ENCODE measurements at places on chromosomes 4 and X. TPM values are rescaled to one million over a fixed set of nuclear protein-coding genes. Genes with fewer than 3 reads are reported as not detected.
A peak's percentile ranks its signal among the peaks of the same experiment; 100 is the strongest.

The LDOC1 gene
- 87.9 TPM for polyA plus RNA-seq

The TMEM150C gene
- 17.3 TPM for polyA plus RNA-seq

The SPP1 gene
- 91.3 TPM for polyA plus RNA-seq

DNA sequence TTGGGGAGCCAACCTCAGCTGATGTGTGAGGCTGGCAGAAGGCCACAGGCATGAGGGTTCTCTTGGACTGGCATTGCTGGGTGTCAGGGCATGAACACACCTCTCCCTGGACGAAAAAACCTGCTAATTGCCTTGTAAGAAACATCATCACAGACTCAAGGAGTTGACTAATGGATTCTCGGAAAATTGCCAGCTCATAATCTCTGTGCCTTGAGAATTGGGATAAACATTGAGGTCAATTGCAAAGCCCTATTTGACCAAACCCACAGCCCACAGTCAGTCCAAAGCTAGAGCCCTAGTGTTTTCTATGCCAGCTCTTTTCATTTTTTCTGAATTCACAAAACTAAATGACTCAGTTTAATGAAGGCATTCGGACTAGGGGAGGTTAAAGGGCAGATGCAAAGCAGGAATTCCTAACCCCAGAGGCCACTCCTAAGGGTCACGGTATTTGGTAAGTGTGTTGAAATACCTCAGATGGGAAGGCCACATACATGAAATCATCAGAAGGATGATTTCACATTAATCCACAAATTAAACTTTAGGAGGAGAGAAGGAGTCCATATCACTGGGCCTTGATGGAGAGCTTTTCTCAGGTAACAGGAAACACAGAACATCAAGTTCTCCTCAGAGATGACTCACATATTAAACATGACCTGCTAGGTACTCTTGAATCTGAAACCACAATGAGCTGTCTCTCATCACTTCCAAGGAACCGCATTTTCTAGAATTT, 39.0 kb upstream of the RASL11B start:
- DNase-seq = no peak

GRCh38 chr4:151575646-151576045, 166.7 kb downstream of the FHIP1A start:
- DNase-seq = no peak

GRCh38 chr4:19700992-19701391, 550.7 kb upstream of the SLIT2 start:
- no peak for DNase-seq

- DNase-seq = peak; percentile 59
Observed at GRCh38 chr4:87540146-87541058, 11.2 kb upstream of the SPARCL1 start.

GRCh38 chr4:74262522-74262921, 45.7 kb upstream of the EPGN start:
- no peak for DNase-seq

DNA sequence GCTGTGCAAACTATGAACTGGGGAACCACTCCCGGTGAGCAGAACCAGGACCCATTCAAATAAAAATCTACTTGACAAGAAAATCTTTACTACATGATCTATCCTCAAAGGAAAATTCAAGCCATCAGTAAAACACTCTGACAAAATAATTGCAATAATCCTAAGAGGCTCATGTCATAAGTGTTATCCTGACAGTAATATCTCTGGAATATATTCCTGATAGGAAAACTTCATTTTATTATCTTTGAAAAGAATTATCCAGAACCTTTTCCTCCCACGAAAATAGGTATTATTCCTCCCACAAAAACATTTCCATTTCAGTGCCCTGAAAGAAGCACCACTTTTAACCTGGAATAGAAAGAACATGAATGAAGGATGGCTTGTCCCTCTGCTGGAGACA, 357.7 kb upstream of the PCDH7 start:
- DNase-seq = no peak

All from right lung (tissue), 10 donors.